Small intestine (tissue), 16 donors: ENCODE measurements at places on chromosomes 13 and 19. TPM values are rescaled to one million over a fixed set of nuclear protein-coding genes. Genes with fewer than 3 reads are reported as not detected.

DNA sequence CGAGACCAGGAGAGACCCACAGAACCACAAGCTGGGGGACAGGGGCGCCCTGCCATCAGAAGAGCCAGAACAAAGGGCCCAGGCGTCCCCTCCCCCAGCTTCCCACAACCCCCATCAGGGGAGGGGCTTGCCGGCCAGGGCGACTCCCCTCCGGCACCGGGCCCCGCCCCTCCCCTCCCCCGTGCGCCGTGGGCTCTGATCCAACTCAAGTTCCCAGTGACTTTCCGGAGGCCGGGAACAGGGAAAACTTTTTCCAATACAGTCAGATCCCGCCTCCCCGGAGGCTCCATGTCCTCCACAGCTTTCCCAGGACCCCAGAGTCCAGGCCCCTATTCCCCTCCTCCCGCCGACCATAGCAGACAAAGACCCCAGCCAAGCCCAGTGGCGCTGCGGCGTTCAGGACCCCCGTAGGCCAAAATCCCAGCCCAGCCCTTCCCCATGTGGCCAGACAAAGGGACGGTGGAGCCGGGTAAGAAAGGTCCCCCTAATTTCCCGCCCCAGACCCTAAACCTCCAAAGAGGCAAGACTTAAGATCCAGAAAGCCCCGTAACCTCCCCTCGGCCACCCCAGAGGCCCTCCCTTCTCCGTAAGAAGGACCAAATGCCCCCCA, 673 bp downstream of the TEAD2 start:
- peak overlapping the region; percentile 92 for H3K27ac ChIP-seq
- peaks cover 2% of the 10 kb centered on the region for H3K4me1 ChIP-seq
- H3K27me3 ChIP-seq, result peaks cover 49% of the 10 kb centered on the region

ZNF850 gene
- 0.45 TPM for polyA plus RNA-seq

DYRK1B gene
- 8.6 TPM for polyA plus RNA-seq

- no peak for DNase-seq
- H3K4me1 ChIP-seq, result no peaks in the 10 kb centered on the region
- H3K36me3 ChIP-seq, result peaks cover 19% of the 10 kb centered on the region
- H3K27me3 ChIP-seq, result no peaks in the 10 kb centered on the region
- H3K4me3 ChIP-seq, result no peak overlapping the region
Measured at GRCh38 chr19:21164541-21164940, 22.7 kb downstream of the ZNF431 start.

EFNB2 gene
- 20.2 TPM for polyA plus RNA-seq

DNA sequence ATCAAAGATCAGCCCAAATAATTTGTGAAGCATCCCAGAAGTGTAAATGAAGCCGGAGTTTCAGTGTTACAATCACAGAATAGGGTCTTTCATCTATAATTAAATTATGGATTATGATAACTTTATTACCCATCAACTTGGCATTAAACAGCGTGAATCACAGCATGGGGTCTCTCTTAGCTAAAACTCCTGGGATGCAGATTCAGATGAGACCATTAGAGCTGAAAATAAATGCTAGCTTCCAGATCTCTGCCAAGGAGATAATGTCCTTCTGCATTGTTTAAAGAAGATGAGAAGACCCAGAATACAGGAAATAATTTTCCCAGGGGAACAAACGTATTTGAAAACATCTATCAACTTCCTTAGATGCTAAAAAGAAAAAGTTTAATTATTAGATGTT, 546.0 kb upstream of the PCDH9 start:
- no peak for DNase-seq
- no peaks in the 10 kb centered on the region for H3K4me1 ChIP-seq
- H3K27ac ChIP-seq, result no peak overlapping the region
- no peaks in the 10 kb centered on the region for H3K36me3 ChIP-seq
- H3K4me3 ChIP-seq, result no peak overlapping the region
- no peaks in the 10 kb centered on the region for H3K27me3 ChIP-seq

DNA sequence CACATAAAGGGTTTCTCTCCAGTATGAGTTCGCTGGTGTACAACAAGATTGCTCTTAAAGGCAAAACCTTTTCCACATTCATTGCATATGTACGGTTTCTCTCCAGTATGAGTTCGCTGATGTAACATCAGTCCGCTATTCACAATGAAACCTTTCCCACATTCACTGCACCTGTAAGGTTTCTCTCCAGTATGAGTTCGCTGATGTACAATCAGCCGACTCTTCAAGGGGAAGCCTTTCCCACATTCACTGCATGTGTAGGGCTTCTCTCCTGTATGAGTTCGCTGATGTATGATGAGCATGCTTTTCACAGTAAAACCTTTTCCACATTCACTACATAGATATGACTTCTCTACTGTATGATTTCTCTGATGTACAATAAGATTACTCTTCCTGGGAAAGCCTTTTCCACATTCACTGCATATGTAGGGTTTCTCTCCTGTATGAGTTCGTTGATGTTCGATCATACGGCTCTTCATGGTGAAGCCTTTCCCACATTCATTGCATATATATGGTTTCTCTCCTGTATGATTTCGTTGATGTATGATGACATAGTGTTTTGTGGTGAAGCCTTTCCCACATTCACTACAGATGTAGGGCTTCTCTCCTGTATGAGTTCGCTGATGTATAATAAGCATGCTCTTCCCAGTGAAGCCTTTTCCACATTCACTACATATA, 6.0 kb upstream of the ZNF614 start:
- peaks cover 28% of the 10 kb centered on the region for H3K36me3 ChIP-seq
- H3K27me3 ChIP-seq, result no peaks in the 10 kb centered on the region
- H3K27ac ChIP-seq, result no peak overlapping the region
- H3K4me1 ChIP-seq, result no peaks in the 10 kb centered on the region
- no peak for DNase-seq

- DNase-seq, result no peak
- H3K4me3 ChIP-seq, result no peak overlapping the region
- no peaks in the 10 kb centered on the region for H3K27me3 ChIP-seq
- H3K4me1 ChIP-seq, result no peaks in the 10 kb centered on the region
- no peak overlapping the region for H3K27ac ChIP-seq
Measured at GRCh38 chr13:30705680-30706079, 29.7 kb upstream of the ALOX5AP start.

TMEM238 gene
- 9.4 TPM for polyA plus RNA-seq

ZNF865 gene
- polyA plus RNA-seq, result 4.0 TPM

DNA sequence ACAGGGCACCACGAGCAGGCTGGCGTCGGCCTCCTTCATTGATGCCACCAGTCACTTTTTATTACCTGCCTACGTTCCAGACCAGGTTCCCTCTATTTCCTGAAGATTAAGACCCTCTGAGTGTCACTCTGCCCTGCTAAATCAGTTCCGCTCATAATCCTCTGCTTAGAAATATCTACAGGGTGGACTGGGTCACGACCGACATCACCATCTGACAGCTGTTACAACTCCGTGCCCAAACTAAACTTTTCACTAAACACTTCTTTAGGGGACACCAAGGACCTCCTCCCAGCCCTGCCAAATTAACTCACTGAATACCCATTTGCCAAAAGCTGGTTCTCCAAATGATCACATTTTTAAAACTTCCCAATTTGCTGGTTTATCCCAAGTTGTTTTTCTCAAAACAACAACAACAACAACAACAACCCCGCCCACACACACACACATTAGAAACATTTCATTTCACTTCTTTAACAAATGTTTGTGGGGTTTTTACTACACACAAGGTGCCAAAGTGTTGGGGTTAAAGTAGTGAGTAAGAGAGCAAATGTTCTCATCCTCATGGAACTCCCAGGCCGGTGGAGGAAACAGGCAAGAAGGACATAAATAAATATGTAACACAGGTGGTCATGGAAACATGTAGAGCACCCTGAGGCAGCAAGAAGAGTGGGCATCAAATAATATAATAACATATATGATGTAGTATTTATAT, 72.0 kb upstream of the PEG3 start:
- H3K36me3 ChIP-seq, result no peaks in the 10 kb centered on the region
- H3K27me3 ChIP-seq, result no peaks in the 10 kb centered on the region
- no peak for DNase-seq
- H3K27ac ChIP-seq, result no peak overlapping the region

DNA sequence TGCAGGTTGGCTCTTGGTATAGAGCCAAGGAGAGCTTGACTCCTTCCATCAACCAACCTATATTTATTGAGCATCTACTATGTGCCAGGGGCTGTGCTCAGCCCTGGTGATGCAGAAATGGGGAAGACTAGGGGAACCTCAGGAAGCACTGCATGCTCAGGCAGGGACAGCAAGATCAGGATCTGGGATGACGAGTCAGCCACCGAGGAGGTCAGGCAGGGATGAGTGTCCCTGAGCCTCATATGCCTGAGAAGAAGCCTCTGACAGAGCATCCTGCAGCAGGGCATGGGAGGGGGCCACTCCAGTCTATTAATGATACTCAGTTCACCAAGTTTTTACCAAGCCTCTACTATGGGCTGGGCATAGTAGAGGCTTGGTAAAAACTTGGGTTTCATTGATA, 158.1 kb downstream of the KATNAL1 start:
- H3K4me3 ChIP-seq, result no peak overlapping the region
- peaks cover 7% of the 10 kb centered on the region for H3K27me3 ChIP-seq
- DNase-seq, result no peak
- H3K4me1 ChIP-seq, result no peaks in the 10 kb centered on the region
- H3K36me3 ChIP-seq, result no peaks in the 10 kb centered on the region

DNA sequence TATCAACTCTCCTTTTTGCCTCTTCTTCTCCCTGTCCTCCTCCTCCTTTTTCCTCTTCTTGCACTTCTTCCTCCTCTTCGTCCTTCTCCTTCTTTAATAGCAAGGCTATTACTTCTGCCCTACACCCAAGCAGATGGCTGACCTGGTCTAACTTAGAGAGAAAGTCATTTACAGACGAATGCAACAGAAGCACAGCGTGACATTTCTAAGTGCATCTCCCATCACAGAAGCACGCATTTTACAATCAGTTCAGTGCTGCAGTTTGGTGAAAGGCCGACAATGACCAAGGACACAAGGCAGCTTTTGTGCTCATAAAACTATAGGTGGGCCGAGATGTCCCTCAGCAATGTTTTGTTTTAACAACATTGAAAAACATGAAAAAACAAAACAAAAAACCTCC, 231.5 kb downstream of the FGF14 start:
- no peaks in the 10 kb centered on the region for H3K36me3 ChIP-seq
- no peak for DNase-seq
- H3K4me3 ChIP-seq, result no peak overlapping the region
- H3K4me1 ChIP-seq, result no peaks in the 10 kb centered on the region
- H3K27ac ChIP-seq, result no peak overlapping the region
- H3K27me3 ChIP-seq, result no peaks in the 10 kb centered on the region

- H3K4me1 ChIP-seq, result no peaks in the 10 kb centered on the region
- H3K27ac ChIP-seq, result no peak overlapping the region
- peak; percentile 1 for DNase-seq
- no peaks in the 10 kb centered on the region for H3K36me3 ChIP-seq
- no peak overlapping the region for H3K4me3 ChIP-seq
- H3K27me3 ChIP-seq, result no peaks in the 10 kb centered on the region
Measured at GRCh38 chr13:25827831-25828465, 223.9 kb downstream of the SHISA2 start.
